ENCODE measurements at places on chromosomes 13 and 19.
A peak's percentile ranks its signal among the peaks of the same experiment; 100 is the strongest.

DNA sequence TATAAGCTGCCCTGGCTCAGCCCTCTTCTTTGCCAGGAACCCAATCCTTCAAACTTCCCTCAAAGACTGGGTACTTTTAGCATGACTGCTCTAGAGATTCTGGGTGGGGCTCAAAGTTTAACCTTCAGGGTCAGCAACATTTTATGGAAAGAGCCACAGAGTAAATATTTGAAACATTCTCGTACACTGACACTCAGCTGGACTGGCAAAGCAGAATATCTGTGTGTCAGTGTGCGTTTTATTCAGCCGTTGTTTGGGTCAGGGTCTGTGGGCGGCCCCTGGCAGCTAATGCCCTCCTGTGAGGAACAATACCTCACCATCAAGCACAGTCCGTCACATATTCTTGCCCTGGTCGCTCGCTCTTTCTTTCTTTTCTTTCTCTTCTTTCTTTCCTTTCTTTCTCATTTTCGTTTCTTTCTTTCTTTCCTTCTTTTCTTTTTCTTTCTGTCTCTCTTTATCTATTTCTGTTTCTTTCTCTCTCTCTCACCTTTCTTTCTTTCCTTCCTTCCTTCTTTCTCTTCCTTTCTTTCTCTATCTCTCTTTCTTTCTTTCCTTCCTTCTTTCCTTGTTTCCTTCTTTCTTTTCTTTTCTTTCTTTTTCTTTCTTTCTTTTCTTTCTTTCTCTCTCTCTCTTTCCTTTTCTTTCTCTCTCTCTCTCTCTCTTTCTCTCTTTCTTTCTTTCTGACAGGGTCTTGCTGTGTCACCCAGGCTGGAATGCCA, 10.7 kb downstream of the DPRX start:
- DNase-seq, result no peak

DNA sequence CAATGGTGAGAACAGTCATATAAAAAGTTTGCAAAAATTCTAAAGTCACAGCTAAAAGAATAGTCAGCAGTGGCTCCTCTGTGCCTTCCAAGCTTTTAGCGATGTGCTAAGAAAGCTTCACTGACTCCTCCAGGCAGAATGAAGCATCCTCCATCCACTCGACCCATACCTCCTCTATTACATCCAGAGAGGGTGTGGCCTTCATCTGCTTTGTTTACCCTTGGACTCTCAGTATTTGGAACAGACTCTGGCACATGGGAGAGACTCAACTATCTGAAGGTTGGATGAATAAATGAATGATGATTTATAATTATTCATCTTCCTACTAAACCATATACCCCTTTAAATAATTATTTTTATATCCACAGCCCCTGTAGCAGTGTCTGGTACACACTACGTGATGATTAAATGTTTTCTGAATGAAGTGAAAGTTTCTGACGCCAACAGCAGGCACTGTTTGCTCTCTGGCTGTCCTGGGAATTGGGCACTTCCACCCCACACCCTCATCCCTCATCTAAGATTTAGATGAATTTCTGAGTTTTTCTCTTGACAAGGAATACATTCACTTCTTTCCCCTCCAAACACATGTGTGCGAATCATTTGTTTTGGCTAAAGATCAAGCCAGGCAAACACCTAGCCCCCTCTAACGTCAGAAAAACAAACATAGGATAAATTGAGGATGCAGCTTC, 93.9 kb downstream of the NUFIP1 start:
- DNase-seq, result no peak

GRCh38 chr13:104954210-104954609, 1581.3 kb downstream of the EFNB2 start:
- no peak for DNase-seq

DNA sequence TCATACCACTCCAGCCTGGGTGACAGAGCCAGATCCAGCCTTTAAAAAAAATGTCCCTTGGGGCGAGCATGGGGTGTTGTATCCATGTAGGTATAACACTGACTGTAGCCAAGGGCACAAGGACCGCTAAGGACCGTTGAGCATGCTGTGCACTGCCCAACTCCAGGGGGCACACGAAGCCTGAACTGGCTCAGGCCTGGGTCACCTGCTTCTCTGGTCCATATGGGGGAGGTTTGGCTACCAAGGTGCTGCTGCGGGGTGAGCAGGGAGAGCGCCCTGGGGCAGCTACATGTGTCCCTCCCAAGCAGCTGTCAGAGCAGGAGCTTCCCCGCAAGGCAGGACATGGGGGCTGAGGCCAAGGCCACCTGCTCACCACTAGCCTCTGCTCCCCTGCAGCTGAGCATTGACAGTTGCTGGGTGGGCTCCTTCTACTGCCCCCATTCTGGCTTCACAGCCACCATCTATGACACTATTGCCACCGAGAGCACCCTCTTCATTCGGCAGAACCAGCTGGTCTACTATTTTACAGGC, 16.3 kb downstream of the CATSPERG start:
- no peak for DNase-seq

DNA sequence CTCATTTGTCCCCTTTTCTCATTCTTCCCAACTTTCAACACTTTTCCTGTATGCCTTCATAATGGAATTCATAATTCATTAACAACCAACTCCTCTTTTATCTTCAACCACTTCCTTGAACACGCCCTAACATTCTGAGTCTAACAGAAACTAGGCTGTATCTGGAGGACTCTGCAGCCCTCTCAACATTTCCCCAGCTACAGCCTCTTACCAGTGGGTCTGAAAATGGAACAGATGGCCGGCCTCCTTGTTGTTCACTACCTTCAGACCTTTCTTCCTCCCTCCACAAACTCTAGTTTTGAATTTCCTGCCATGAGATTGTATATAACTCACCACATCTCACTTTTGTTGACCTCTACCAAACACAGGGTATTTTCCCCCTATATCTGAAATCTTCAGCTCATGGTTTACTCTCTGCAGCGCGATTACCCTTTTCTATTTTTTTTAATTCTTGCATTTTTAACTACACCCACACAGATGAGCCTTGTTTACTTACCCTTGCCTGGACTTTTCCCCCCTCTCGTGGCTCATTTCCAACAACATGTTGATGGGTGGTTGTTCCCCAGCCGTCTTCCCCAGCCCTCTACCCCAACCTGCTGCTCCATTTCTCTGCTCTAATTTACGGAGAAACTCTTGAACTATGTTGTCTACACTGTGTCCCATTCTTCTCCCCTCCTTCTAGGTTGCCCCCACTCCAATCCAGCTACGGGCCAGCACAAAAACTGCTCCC, 846 bp downstream of the ZNF790 start:
- peak; percentile 0 for DNase-seq

GRCh38 chr19:4098493-4098892, 25.4 kb downstream of the MAP2K2 start:
- no peak for DNase-seq

- no peak for DNase-seq
Observed at GRCh38 chr13:98032168-98032567, 78.7 kb downstream of the IPO5 start.

DNA sequence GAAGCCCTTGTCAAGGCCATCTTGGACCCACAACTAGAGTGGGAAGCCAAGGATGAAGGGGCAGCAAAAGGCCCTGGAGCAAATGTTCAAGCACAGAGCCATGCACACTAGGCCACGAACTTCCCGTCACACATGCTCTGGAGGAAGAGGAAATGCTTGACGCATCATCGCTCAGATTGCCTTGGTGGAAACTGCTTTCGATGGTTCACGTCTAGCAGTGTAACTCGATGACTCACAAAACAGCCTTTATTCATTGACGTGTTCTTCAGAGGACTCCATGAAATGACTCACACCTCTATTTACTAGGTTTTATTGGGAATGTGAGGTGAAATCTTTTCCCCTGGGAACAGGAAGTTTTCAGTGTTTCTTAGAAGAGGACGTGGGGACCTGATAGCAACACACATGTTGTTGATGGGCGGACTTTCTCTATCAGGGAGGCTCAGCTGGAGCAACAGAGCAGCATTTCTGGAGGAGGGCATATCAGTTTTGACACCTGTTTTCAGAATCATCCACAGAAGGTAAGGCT, 79.8 kb upstream of the FLT1 start:
- no peak for DNase-seq

GRCh38 chr13:33723365-33723764, 94.6 kb upstream of the RFC3 start:
- no peak for DNase-seq

DNA sequence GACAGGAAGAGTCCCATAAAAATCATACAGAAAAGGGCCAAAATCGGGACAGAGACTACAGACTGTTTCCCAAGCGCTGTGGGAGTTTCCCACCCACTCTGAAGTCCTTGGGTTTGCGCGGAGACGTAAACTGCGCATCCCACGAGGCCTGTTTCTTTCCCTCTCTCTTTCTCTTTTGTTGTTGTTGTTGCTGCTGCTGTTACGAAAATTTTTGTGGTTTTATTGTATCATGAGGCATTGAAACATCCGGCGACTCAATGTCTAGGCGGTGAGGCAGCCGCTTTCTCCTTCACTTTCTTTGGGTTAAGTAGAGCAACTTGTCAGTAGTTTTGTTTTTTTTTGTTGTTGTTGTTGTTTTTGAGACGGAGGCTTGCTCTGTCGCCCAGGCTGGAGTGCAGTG, 1.6 kb upstream of the PPP1R12C start:
- DNase-seq, result no peak

GRCh38 chr13:98487016-98487415, 89.9 kb downstream of the STK24 start:
- DNase-seq, result no peak

GRCh38 chr19:17646441-17646840, 41.7 kb downstream of the UNC13A start:
- no peak for DNase-seq

- DNase-seq, result no peak
Observed at GRCh38 chr13:31947105-31947504, 84.5 kb upstream of the FRY start.

- no peak for DNase-seq
Observed at GRCh38 chr19:55113570-55114039, 3.8 kb downstream of the PPP1R12C start.

GRCh38 chr19:8319807-8320520, 1.2 kb downstream of the NDUFA7 start:
- DNase-seq, result no peak

- DNase-seq, result no peak
Observed at GRCh38 chr19:2302319-2303210, 5.4 kb downstream of the LINGO3 start.

DNA sequence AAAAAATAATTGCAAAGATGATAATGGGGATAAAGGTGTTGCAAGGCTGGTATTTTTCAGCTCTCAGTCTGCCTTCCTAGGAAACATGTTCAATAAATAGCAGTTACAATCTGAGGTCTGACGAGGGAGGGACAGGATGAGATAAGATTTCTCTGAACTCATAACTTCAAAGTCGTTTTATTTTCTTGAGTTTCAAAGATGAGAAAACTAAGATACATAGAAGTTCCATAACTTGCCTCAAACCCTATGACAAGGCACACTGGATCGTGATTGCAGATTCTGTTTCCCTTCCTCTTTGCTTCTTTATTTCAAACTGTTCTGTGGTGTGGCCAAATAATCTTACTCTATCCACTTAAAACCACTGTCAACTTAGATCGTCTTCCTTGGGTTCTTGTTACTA, 327.2 kb downstream of the GPC5 start:
- DNase-seq, result no peak

GRCh38 chr19:43651758-43652545, 12.3 kb upstream of the CADM4 start:
- DNase-seq, result no peak

DNA sequence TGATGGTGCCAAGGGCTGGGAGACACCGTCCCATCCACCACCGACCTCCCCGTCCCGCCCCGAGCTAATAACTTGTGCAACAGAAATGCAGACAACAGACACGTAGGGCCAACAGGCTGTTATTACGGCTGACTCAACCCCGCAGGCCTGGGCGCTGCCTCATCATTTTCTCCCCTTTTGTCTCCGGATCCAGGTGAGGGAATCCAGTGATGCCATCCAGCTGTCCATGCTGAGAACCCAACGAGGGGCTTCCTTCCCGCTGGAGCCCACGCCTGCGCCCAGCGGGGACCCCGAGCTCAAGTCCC, 6.4 kb upstream of the DIRAS1 start:
- DNase-seq, result no peak

GRCh38 chr13:101416181-101417042, at the start of gene NALCN:
Gene NALCN, minus strand, starts transcription at chr13:101416508. Its CDS starts 17,382 bp downstream, at chr13:101399126.
- no peak for DNase-seq

- DNase-seq, result no peak
Observed at GRCh38 chr19:15911599-15912235, 13.8 kb upstream of the CYP4F2 start.

GRCh38 chr13:75839406-75839805, 203.3 kb downstream of the LMO7 start:
- no peak for DNase-seq

DNA sequence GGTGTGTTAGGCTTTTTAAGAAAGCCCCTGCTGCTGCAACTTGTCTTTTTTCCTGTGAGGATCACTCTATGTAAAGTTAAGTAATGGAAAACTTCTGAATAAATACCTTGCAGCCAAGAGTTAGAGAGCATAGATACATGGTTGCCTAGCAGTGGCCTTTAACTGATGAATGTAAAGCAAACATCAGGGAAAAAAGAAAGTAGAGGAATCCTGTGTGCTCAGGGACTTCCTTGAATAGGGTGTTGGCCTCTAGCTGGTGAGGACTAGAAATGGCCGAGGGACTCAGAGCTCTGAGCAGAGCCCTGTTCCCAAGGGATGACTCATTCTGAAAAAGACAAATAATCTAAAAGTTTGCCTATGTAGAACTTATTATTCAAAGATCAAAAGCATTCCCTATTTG, 135.7 kb downstream of the MIPEP start:
- no peak for DNase-seq

DNA sequence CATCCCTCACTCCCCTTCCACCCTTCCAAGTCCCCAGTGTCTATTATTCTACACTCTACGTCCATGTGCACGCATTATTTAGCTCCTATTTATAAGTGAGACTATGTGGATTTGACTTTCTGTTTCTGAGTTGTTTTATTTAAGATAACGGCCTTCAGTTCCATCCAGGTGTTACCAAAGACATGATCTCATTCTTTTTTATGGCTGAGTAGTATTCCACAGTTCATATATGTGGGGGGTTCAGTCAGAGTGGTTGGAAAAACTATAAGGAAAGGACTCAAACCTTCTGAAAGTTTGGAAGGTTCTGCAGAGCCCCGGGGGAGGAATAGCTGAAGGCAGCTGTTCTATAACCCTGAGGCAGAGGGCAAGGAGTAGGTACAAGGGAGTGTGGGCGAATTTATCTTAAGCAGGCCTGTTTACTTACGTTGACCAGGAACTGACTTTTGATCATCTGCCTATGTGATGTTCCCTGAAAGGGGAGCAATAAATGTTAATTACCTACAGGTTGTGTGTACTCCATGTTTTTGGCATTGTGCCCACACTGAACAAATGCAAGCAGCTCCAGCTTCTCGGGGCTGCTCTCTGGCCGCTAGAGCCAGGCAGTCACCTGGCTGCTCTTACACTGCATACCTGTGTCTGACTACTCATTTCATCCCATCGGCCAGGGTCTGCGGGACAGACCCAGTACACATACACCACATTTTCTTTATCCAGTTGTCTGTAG, 13.5 kb upstream of the ADGRE1 start:
- no peak for DNase-seq

All from NCI-H2081 treated with DMSO at 0.1 percent for 48 hours (cell line).